A549 treated with CpdA at 1 μM for 4 hours (cell line): ENCODE measurements at places on chromosomes 2 and 18. TPM values are rescaled to one million over a fixed set of nuclear protein-coding genes. Genes with fewer than 3 reads are reported as not detected.

Gene PKDCC
- 27.9 to 33.8 TPM (median 30.5 TPM) in 5 replicates for total RNA-seq

Gene LYG2
- not detected in 5 replicates for total RNA-seq

Gene INO80C
- total RNA-seq, result 20.9 to 25.7 TPM (median 23.4 TPM) in 5 replicates

Gene AAK1
- 11.5 to 19.7 TPM (median 15.2 TPM) in 5 replicates for total RNA-seq

Gene FAHD2A
- 26.5 to 33.5 TPM (median 30.6 TPM) in 5 replicates for total RNA-seq

Gene CNTNAP5
- total RNA-seq, result not detected in 5 replicates

Gene IGFBP5
- total RNA-seq, result 0.21 to 0.31 TPM (median 0.30 TPM) in 5 replicates
